CD4-positive, alpha-beta T cell treated with Interleukin-10 for 1 hour (primary cell): ENCODE measurements at places on chromosomes 2 and 18.

DNA sequence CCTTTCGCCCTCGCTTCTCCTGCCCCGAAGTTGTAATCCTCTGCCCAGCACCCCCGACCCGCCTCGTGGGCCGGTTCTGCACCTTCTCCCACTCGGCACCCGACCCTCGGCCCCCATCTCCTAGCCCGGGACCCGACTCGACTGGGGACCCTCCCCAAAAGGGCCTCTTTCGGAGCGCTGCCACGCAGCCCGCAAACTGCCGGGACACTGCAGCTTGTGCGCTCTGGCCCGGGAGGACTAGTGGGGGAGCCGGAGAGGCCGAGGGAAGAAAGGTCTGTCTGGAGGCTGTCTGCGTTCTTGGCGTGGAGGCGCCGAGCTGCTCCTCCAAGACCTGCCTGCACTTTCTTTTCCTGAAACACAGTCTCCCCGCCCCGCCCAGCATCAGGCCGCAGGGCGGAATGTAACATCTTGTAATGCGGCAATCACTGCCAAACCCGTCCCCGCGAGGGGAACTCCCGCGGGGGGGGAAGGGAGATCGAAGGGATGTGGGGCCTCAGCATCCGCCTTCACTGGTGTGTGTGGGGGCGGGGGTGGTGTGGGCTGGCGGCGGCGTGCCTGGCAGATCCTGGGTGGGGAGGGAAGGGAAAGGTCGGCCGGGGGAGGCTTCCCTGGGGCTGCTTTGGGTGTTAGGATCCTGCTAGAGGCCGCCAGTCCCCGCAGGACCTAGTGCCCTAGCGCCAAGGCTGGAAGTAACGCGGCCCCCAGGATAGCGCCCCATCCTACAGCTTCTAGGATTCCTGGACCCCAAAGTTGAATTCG lies 7.4 kb downstream of the DLX2 start:
- DNase-seq, result peak; percentile 84

GRCh38 chr2:8646731-8647461 lies 35.0 kb upstream of the ID2 start:
- DNase-seq, result no peak

DNA sequence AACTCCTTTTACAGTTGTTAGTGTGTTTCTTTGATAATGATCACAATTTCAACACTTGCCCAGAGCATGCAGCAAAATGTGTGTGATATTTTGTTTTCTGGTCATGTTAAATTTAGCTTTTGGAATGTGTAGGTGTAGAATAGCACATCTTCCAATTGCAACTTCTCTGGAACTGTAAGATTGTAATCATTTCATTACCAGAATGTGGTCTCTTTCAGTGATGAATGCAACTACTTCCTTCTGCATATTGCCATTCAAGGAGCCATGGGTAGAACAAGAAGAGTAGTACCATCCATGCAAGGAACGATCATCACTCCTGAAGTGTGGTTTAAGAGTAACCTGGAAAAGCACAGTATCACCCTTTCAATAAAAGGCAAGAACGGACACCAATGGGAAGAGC lies 548.8 kb upstream of the ZNF804A start:
- no peak for DNase-seq

GRCh38 chr2:2291500-2292260 lies 39.4 kb downstream of the MYT1L start:
- no peak for DNase-seq

- DNase-seq, result no peak
These were observed 337.2 kb downstream of the PDE11A start for GRCh38 chr2:177735318-177735803.
